ENCODE measurements at places on chromosomes 1 and 21.

GRCh38 chr1:218392780-218393179, 47.6 kb downstream of the TGFB2 start:
- no peak for DNase-seq

DNA sequence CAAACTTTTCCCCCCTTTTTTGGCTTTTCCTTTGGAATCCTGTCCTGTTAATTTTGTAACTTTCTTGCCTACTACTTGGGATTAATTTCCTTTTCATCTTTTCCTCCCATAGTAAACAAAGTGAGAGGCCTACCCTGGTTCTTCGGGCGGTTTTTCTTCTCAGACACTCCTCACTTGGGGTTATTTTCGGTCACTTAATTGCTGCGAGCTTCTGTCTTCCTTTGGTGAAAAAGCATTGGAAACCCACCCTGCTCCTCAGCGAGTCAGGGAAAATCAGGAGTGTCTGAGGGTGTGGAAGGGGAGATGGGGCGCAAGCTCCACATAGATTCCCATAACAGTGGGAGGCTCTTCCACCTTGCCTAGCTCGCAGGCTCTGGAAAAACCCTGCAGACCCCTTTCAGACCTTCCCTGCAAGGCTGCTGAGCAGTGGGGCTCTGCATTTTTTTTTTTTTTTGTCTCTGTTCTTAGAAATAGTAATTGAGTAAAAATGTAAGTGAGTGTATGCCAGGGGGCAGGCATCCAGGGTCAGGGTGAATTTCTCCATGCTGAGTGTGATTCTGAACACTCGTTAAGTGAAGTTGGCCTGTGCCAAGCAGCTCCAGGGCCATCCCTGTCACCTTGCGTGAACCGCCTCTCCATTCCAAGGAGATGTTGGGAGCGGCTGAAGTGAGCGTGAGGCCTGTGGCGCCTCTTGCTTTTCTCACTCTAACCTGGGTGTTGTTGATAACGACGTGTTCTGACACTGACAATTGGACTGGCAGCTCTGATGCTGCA, 20.3 kb downstream of the TGFB2 start:
- no peak for DNase-seq

DNA sequence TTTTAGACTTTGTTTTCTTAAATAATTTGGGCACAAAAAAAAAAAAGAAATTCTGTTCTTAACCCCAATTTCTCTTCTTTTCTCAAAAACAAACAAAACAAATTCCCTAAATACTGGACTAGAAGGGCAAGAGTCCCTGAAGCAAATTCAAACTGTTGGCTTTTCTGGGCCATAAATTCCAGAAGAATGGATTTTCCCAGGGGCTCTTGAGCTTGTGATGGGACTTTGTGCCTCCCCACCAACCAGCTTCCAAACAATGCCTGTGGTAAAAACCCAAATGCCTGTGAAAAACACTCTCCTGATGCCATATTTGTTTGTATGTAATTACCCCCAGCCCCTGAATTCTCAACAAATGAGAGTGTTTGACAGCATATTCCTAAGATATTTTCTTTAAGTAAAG, 55.4 kb downstream of the SGIP1 start:
- no peak for DNase-seq

GRCh38 chr1:227816750-227817446, 1.4 kb downstream of the PRSS38 start:
- DNase-seq: no peak

DNA sequence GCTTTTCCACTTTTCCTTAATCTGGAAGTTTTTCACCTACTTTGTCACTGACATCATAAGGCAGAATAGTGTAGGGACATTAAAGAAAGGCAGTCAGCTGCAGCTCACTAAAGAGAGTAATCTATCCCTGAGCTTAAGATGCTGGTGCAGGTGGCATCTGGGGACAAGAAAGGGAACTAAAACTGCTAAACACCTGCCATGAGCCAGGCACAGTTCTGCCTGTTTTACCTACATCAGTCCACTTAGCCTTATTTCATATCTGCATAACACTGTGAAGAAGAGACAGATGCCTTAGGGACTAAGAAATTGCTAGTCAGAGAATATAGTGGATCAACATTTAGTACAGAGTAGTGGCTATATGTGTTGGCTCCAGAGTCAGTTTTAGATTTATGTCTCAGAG, 88.1 kb downstream of the GPATCH2 start:
- no peak for DNase-seq

DNA sequence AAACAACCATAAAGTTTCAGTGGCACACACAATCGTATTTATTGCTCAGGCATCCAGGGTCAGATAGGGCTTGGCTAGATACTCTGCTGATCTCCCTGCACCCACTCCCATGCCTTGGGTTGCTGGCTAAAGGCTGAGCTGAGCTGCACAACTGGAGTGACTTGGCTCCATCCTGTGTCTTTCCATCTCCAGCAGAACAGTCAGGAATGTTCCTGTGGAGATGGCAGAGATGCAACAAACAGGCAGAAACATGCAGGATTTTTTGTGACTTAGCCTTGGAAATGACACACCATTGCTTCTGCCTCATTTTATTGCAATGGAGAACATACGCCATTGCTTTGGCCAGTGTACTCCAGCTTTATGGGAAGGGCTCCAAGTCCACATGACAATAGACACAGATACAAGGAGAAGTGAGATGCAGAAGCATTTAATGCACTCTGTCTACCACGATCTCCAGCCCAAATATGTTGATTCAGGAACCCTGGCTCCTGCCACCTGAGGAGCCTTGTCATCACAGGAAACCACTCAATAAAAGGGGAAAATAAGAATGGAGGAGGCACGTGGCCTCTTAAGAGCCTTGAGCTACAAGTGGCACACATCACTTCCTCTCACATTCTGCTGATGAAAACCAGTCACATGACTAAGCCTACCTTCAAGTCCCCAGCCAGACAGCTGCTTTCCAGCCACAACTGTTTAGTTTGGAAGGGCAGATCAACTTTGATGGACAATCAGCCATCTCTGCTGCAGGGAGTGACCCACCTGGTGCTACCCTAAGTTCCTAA, 10.1 kb upstream of the GUCA2B start:
- no peak for DNase-seq

GRCh38 chr1:209094384-209094783, 489.1 kb upstream of the CAMK1G start:
- no peak for DNase-seq

DNA sequence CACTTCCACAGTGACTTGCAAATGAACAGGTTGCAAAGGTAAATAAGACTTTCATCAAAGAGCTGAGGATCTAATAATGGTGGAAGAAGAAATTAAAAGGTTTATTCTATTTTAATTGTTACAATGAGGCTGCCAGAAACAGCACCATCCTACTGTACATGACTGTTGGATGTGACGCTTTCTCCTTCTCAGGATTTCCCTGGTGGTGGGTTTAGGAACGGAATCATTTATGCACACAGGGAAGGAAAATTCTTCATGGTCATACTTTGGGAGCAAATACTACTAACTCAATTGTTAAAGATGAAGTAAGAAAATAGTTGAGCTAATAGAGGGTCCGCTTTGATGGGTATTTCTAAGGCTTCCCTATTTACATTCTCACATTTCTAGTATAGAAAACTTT, 22.2 kb upstream of the LYPLAL1 start:
- no peak for DNase-seq

- no peak for DNase-seq
These were observed 357.6 kb downstream of the KIF26B start for GRCh38 chr1:245512181-245512888.

GRCh38 chr21:35593000-35593502, 467.3 kb downstream of the SETD4 start:
- DNase-seq: no peak

DNA sequence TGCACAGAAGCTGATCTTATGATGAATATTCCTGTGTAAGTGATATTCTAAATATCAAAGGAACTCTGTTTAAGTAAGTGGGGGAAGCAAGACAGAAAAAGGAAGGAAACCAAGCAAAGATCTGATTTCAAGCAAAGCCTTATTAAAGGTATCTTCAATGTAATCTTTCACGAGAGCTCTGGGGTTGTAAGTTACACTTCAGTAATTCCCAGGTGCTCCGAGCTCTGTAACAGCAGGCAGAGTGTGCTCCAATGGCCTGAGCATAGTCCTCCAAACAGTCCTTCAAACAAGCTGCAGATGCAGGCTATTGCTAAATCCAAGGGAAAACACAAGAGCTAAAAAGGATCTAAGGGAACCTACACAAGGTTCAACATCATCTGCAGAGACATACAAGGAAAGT, 949.7 kb upstream of the TMPRSS15 start:
- DNase-seq: no peak

- no peak for DNase-seq
These were observed 753 bp downstream of the C1orf210 start for GRCh38 chr1:43284546-43285110.

GRCh38 chr1:92366040-92366395, 67.2 kb downstream of the RPAP2 start:
- DNase-seq: peak; percentile 16

DNA sequence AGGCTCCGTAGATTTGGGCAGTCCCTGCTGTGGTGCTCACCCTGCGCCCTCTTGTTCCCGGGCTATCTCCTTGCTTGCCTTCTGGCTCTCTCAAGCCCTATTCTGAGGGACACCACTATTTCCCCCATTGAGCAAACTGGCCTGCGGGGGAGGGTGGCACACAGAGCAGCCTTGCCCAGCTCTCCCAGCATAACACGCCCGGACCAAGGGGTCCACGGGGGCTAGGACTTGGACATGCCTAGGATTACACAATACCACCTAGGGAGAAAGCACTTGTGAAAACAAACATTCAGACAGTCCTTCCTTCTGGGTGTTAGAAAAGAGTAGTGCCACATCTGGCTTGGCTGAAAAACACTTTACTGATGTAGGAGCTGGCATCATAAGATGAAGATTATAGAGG, 7.4 kb downstream of the TADA1 start:
- no peak for DNase-seq

- DNase-seq: no peak
These were observed 110.2 kb downstream of the EIF4G3 start for GRCh38 chr1:21066356-21067012.

DNA sequence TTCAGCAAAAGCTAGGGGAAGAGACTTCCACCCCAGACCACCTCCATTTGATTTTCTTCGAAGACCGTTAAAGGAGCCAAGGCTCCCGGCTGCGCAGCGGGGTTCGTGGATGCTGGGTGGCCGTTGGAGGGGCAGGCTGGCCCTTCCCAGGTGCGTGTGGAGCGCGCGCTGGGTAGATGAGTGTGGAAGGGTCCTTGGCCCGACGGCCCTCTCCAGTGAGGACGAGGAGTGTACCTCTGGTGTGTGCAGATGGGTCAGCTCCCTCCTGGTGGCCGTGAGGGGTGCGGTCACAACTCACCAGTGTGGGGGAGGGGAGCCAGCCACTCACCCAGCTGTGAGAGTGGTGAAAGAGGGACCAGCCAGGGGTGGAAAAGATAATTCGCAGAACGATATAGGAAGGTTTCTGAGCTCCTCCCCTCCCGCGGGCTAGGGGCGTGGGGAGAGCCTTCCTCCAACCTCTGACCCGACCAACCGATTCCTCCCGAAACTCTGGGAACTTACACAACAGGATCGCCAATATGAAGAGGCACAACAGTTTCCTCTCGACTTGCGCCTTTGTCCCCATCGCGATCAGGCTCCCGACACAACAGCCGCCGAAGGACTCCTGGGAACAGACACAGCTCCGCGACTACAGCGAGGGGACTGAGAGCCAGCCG, at the start of gene F11R:
Gene F11R, minus strand, starts transcription at position 644 of the 656 bp plus-strand sequence. Its CDS starts 79 bp downstream, at position 565.
- DNase-seq: peak; percentile 30

GRCh38 chr1:49293016-49293415, 516.3 kb upstream of the BEND5 start:
- DNase-seq: no peak

DNA sequence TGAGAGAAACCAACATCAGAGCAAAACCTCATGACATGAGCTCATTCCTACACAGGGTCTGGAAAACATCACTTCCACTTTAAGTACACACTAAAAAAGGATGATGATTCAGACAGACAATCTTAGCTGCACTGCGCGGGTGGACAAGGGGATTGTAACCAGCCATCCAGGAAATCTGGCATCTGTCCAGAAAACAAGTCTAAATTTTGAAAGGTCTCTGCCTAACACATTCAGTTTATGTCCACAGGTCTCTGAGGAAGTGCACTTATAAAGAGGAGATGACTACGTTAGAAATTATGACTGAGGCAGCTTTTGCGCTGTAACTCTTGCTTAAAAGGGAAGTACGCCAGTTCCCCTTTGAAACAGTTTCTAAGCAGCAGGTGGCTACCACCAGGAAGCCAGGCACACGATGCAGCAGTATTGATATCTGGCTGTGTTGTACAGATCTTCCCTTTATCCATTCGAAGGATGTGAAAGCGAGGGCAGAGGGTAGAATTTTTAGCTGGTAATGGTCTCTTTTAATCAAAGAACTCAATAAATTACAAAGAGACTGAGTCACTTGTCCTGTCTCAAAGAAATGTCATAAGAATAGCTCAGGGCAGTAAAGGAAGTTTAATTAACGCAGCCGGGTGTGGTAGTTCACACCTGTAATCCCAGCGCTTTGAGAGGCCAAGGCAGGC, 128.0 kb downstream of the SETD4 start:
- DNase-seq: peak; percentile 59

- DNase-seq: no peak
These were observed 24.6 kb upstream of the RUNX3 start for GRCh38 chr1:24954631-24955030.

GRCh38 chr1:85992791-85993190, 163.8 kb downstream of the COL24A1 start:
- no peak for DNase-seq

Data from CD4-positive, alpha-beta T cell treated with Interferon alpha-2 for 1 hour (primary cell).